ENCODE measurements at places on chromosomes 5 and 9.
A peak's percentile ranks its signal among the peaks of the same experiment; 100 is the strongest.

- H3K4me3 ChIP-seq, result no peak overlapping the region
- H3K27me3 ChIP-seq, result peaks cover 58% of the 10 kb centered on the region
- H3K27ac ChIP-seq, result no peak overlapping the region
- no peak for DNase-seq
- H3K4me1 ChIP-seq, result no peaks in the 10 kb centered on the region
- H3K36me3 ChIP-seq, result no peaks in the 10 kb centered on the region
These were observed 11.2 kb downstream of the ADAMTS2 start for GRCh38 chr5:179333796-179334761.

DNA sequence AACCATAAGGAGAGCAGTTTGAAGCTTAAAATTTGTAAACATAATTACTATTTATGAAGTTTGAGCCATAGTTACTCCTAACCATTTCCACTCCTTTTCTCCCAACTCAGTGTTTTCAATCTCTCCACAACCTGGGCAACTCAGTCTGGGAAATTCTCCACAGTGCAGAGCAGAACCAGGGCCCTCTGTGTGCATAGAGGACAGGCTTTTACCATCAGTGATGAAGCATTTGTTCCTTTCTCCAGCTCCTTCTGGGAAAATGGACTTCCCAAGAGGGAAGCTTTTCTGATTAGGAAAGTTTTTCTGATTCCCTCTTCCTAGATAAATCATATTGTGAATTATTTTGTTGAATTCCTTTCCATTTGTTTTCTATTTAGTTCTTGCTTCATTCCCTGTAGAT lies 132.3 kb upstream of the MPDZ start:
- H3K36me3 ChIP-seq, result no peaks in the 10 kb centered on the region
- H3K4me1 ChIP-seq, result peaks cover 7% of the 10 kb centered on the region
- peak overlapping the region; percentile 65 for H3K27ac ChIP-seq
- no peak overlapping the region for H3K4me3 ChIP-seq
- no peaks in the 10 kb centered on the region for H3K27me3 ChIP-seq
- no peak for DNase-seq

GRCh38 chr5:139473105-139473504 lies 2.3 kb downstream of the SMIM33 start:
- peaks cover 26% of the 10 kb centered on the region for H3K36me3 ChIP-seq
- H3K27me3 ChIP-seq, result no peaks in the 10 kb centered on the region
- no peak for DNase-seq
- H3K4me1 ChIP-seq, result peaks cover 40% of the 10 kb centered on the region
- H3K27ac ChIP-seq, result peak overlapping the region; percentile 78

DNA sequence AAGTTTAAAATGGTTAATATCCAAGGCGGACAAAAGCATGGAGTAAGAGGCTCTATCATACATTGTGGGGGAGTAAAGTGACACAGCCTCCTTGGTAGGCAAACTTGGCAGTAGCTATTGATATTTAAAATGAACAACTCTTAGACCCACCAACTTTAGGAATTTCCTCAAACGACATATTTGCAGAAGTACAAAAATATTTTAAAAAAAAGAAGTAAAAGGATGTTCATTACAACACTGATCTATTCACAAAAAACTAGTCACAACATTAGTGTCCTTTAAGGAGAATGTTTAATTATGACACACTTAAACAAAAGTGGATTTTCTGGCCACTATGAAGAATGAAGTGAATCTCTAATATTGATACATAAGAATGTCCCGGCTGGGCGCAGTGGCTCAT lies 1.7 kb downstream of the ALG2 start:
- no peaks in the 10 kb centered on the region for H3K27me3 ChIP-seq
- H3K27ac ChIP-seq, result no peak overlapping the region
- peaks cover 85% of the 10 kb centered on the region for H3K4me1 ChIP-seq
- DNase-seq, result no peak
- peaks cover 32% of the 10 kb centered on the region for H3K36me3 ChIP-seq

DNA sequence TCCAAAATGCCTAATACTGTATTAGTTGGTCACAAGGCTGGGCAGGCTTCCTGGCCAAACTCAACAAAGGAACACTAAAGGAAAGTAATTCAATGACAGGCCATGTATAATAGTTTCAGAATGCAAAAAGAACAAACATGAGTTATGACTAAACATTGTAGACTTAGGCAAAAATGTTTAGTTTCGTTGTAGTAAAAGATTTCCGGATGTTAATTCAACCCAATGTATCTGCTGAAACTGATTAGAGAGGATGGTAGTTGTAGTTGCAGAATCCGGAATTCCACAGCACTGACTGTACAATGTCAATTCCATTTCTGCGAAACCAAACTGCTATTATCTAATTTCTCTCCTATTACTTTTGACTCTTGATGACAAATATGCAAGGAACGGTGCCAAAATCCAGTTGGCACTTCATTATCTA lies 117.9 kb upstream of the FST start:
- H3K36me3 ChIP-seq, result no peaks in the 10 kb centered on the region
- H3K4me3 ChIP-seq, result no peak overlapping the region
- H3K27me3 ChIP-seq, result no peaks in the 10 kb centered on the region
- no peak for DNase-seq
- no peaks in the 10 kb centered on the region for H3K4me1 ChIP-seq
- H3K27ac ChIP-seq, result peak overlapping the region; percentile 9

DNA sequence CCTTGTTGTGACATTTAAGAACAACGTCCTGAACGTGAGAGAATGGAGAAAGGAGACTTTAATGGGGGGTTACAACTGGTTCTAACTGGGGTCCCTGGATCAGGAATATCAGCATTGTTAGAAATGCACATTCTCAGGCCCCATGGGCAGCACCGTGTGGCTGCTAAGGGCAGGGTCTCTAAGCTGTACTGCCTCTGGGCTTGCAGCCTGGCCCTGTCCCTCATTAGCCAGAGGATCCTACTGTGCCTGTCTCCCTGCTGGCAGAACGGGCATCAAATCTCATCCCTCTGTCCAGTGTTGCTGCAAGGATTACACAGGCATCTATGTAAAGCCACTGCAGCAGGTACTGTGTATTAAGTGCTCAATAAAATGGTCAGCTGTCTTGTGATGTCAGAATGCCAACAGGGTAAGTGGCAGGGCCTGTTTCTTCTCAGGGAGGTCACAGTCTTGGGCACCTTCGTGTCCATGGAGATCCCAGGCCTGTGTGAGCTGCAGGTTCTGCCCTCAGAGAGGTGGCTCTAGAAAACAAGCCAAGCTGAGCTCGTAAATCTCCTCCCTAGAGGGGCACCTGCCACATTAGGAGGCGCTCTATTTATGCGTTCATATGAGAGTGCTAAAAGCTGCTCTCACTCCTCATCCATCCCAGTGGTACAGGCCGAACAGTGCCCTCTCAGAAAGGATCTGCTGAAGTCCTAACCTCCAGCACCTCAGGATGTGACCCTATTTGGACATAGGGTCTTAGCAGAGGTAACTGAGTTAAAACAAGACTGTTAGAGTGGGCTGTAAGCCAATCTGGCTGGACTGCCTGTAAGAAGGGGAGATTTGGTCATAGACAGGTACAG lies 210.5 kb downstream of the GADD45G start:
- no peak for DNase-seq
- H3K4me3 ChIP-seq, result no peak overlapping the region
- H3K27ac ChIP-seq, result no peak overlapping the region
- no peaks in the 10 kb centered on the region for H3K27me3 ChIP-seq
- H3K4me1 ChIP-seq, result peaks cover 40% of the 10 kb centered on the region
- no peaks in the 10 kb centered on the region for H3K36me3 ChIP-seq

DNA sequence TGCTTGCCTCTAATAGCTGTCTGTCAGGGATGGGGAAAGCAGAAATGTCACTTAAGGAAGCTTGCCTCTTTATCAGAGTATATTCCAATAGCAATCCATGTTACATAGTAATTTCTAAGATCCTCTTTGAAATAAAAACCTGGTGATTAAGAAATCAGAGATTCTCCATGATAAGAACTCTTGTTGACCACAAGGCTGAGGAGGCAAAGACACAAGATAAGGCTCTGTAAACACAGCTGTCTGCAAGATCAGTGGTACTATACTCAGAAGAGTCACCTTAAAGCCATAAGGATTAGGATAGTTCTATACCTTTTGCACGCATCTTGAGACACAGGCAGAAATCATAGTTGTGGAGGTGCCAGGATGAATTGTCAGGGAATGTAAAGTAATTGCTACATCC lies 40.3 kb downstream of the HEXB start:
- peaks cover 90% of the 10 kb centered on the region for H3K36me3 ChIP-seq
- DNase-seq, result no peak
- no peak overlapping the region for H3K4me3 ChIP-seq
- no peaks in the 10 kb centered on the region for H3K4me1 ChIP-seq
- no peak overlapping the region for H3K27ac ChIP-seq
